Left lung (tissue), 14 donors: ENCODE measurements at places on chromosomes 6 and 20. TPM values are rescaled to one million over a fixed set of nuclear protein-coding genes. Genes with fewer than 3 reads are reported as not detected.

- no peak overlapping the region for H3K4me3 ChIP-seq
- no peaks in the 10 kb centered on the region for H3K27me3 ChIP-seq
- H3K4me1 ChIP-seq = peaks cover 53% of the 10 kb centered on the region
- H3K27ac ChIP-seq = no peak overlapping the region
Measured at GRCh38 chr20:45044601-45045000, 56.3 kb downstream of the KCNS1 start.

GRCh38 chr20:48738094-48738398, 89.8 kb downstream of the PREX1 start:
- H3K36me3 ChIP-seq = no peaks in the 10 kb centered on the region
- peak overlapping the region; percentile 55 for H3K27ac ChIP-seq
- DNase-seq = no peak
- no peaks in the 10 kb centered on the region for H3K27me3 ChIP-seq

GRCh38 chr6:90338409-90338808, 41.8 kb upstream of the BACH2 start:
- no peaks in the 10 kb centered on the region for H3K27me3 ChIP-seq
- DNase-seq = no peak
- H3K4me3 ChIP-seq = no peak overlapping the region
- no peaks in the 10 kb centered on the region for H3K4me1 ChIP-seq

Gene C2
- 5.4 TPM for polyA plus RNA-seq

DNA sequence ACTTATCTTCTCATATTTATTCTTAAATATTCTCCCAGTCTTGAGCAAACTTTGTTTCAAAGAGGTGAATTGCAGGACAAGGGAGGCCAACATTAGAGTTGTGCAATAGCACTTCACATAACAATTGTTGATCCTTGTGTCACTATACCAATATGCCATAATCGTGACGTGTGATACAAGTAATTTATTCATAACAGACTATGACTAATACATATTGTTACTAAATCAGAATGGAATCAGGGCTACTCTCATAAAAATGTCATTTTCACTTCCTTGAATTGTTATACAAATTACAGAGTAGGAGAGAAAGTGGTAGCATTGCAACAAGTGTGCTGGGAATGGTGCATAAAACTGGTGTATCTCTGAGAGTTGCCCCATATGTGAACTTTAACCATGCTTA, 37.2 kb upstream of the PLCB1 start:
- peaks cover 12% of the 10 kb centered on the region for H3K4me1 ChIP-seq
- DNase-seq = no peak
- no peak overlapping the region for H3K4me3 ChIP-seq
- no peaks in the 10 kb centered on the region for H3K27me3 ChIP-seq

DNA sequence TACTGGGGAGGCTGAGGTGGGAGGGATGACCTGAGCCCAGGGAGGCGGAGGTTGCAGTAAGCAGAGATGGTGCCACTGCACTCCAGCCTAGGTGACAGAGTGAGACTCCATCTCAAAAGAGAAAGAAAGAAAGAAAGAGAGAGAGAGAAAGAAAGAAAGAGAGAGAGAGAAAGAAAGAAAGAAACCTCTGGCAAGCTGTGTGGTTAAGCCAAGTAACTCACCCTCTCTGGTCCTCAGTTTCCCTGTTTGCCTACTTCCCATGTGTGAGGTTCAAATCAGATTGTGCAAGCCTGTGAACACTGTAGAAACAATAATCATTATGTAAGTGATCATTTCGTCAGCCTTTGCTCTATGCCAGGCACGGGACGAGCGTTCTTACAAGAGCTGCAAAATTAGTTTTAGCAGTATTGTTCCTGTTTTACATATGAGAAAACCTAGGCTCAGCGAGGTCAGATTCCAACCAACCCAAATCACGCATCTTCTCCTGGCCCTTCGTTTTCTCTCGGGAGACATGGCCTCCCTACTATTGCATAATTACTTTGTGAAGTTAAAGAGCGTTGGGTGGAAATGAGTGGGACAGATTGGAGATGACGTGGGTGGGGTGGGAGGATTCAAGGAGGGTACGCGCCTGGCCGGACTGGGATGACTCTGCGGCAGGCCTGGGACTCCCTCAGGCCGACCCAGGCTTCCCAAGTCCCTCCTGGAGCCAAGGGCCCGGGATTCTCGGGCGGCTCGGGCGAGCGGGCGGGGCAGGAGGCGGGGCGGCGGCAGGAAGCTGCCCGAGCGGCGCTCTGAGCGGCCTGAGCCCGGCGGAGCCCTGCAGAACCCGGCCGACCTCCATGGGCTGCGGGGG, at the start of gene SNX21:
Gene SNX21, plus strand, starts transcription at position 770 of the 853 bp plus-strand sequence. CDS start 121 bp downstream, outside the sequence.
- H3K4me3 ChIP-seq = peak within 1 kb of the TSS; percentile 73
- H3K27ac ChIP-seq = peak within 1 kb of the TSS; percentile 88
- H3K4me1 ChIP-seq = peaks cover 20% of the 10 kb centered on the region
- H3K27me3 ChIP-seq = no peaks in the 10 kb centered on the region
- peak; percentile 94 for DNase-seq

Gene UNC93A
- not detected for polyA plus RNA-seq

Gene PRDM1
- 5.5 TPM for polyA plus RNA-seq

Gene CEP162
- polyA plus RNA-seq = 26.4 TPM

DNA sequence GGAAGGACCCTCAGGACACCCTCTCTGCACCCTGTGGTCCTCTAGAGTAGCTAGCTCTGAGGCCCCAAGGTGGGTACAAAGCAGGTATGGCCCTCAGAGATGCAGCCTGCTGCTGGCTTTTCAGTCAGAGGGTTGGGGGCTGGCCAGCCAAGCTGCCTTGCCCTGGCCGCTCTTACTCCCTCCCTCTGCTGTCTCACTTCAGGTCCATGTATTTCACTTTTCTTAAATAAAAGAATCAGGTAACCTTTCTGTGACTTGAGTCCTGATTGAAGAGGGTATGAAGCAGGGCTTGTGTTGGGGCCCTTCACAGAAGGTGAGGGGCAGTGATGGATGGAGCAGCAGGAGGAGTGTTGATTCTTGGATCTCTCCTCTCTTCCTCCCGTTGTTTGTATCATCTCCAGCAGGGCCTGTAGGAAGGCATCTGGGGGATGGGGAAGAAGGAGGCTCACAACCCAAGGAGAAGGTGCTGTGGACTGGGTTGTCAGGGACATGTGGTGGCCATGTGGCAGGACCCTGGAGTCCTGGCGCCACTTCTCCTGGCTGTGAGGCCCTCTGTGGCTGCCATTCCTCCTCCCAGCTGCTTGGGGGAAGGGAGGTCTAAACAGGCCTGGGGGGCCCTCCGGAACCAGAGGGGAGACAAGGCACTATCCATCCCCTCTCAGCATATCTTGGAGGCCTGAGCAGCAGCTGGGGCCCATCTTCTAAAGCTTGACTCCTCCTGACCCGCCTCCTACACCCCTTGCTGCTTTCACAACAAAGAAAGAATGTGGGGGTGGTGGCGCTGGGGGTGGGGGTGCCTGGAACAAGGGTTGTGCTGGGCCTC, 1.1 kb upstream of the PTK7 start:
- no peaks in the 10 kb centered on the region for H3K27me3 ChIP-seq
- H3K4me1 ChIP-seq = peaks cover 19% of the 10 kb centered on the region
- peak overlapping the region; percentile 13 for H3K27ac ChIP-seq
- peak; percentile 96 for DNase-seq
- no peaks in the 10 kb centered on the region for H3K36me3 ChIP-seq
- no peak overlapping the region for H3K4me3 ChIP-seq

Gene KIFC1
- polyA plus RNA-seq = 43.8 TPM

DNA sequence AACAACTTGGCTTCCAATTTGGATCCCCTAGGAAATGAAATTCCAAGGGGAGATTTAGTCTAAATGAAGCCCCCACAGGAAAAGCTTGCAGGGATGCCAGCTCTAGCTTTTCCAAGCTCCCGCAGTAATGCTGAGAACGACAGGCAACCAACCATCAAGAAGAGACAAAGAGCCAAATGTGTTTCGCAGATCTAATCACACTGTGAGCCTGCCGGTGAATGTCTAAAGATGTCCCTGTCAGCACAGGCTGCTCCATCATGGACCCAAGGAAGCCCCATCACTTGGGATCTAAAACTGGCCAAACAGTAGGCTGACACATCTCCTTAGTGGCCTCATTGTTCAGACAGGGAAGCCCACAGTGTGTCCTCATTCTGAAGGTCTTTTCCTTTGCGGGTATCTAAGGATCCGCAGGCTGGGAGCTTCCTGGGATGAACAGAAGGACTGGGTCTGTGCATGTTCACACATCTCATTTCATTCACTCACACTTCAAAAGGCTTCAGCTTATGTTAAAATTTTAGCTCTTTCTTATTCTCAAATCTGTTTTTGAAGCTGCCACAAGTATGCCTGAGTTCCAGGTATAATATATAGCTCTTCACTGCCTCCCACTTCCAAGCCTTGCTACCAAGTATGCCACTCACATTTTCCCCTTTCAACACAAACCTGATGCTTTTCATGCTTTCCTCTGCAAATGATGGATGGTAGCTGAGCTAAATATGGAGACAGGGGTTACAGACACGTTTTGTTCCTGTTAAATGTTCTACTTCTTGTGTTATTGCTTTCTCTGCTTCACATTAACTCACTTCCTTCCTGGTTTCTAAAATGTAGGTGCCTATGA, 229.8 kb downstream of the HIVEP2 start:
- H3K4me1 ChIP-seq = peaks cover 5% of the 10 kb centered on the region
- peak overlapping the region; percentile 34 for H3K27ac ChIP-seq
- H3K4me3 ChIP-seq = no peak overlapping the region
- no peak for DNase-seq

DNA sequence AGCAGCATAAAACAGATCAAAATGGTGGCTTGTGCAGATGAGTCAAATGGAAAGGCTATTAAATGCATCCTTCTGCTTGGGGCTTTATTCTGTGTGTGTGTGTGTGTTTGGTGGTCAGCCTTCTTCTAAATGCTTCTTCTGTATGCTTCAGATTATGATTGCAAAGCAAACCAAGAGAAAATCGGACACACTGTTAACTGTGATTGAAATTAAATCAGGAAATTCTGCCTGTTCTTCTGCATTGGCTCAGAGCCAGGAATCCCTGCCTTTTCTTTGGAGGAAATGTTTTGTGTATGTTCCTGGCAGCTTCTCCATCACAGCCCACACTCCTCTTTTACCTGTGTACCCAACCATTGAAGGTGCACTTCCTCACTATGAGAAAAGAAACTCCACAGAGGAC, 22.3 kb upstream of the PDE10A start:
- no peaks in the 10 kb centered on the region for H3K4me1 ChIP-seq
- H3K27ac ChIP-seq = no peak overlapping the region
- no peaks in the 10 kb centered on the region for H3K27me3 ChIP-seq
- no peak for DNase-seq

Gene SYCP2
- 8.8 TPM for polyA plus RNA-seq

GRCh38 chr6:5174244-5174643, 86.5 kb downstream of the LYRM4 start:
- no peak overlapping the region for H3K27ac ChIP-seq
- no peaks in the 10 kb centered on the region for H3K27me3 ChIP-seq
- no peaks in the 10 kb centered on the region for H3K4me1 ChIP-seq
- DNase-seq = peak; percentile 63

DNA sequence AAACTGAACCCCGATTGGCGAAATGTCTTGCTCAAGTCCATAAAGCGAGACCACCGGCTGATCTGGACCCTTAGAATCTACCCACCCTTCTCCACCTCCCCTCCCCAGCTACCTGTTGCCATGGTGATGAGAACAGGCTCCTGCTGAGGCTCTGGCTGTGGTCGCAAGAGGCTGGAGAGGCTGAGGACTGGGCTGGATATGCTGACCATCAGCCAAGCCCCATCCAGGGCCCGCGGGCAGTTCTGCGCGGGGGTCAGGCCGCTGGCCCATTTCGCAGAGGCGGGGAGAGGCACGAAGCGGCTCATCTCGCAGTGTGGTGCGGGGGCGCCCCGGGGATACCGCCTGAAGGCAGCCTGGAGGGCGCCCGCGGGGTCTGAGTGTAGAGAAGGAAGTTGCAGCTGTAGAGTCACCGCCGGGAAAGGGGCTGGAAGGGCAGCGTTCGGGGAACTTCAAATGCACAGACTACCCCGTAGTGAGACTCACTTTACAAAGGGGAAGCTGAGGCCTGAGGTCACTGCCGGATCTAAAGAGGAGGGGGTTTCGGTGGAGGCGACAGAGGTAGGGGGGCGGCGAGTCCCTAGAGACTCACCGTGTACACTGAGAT, 671 bp downstream of the TAPBP start:
- H3K36me3 ChIP-seq = peaks cover 42% of the 10 kb centered on the region
- DNase-seq = peak; percentile 92
- peak overlapping the region; percentile 100 for H3K27ac ChIP-seq
- H3K4me1 ChIP-seq = peaks cover 62% of the 10 kb centered on the region
- peak overlapping the region; percentile 81 for H3K4me3 ChIP-seq

DNA sequence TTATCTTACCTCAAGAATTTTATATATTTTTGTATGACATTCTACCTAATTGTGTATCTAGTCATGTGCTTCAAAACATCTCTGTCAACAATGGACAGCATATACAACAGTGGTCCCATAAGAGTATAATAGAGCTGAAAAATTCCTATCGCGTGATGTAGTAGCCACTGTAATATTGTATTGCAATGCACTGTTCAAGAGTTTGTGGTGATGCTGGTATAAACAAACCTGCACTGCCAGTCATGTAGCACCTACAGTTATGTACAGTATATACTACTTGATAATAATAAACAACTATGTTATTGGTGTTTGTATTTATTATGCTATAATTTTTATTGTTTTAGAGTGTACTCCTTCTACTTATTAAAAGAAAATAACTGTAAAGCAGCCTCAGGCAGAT, 672.7 kb downstream of the CD109 start:
- H3K36me3 ChIP-seq = no peaks in the 10 kb centered on the region
- no peaks in the 10 kb centered on the region for H3K27me3 ChIP-seq
- DNase-seq = no peak
- H3K4me3 ChIP-seq = no peak overlapping the region
- no peak overlapping the region for H3K27ac ChIP-seq

DNA sequence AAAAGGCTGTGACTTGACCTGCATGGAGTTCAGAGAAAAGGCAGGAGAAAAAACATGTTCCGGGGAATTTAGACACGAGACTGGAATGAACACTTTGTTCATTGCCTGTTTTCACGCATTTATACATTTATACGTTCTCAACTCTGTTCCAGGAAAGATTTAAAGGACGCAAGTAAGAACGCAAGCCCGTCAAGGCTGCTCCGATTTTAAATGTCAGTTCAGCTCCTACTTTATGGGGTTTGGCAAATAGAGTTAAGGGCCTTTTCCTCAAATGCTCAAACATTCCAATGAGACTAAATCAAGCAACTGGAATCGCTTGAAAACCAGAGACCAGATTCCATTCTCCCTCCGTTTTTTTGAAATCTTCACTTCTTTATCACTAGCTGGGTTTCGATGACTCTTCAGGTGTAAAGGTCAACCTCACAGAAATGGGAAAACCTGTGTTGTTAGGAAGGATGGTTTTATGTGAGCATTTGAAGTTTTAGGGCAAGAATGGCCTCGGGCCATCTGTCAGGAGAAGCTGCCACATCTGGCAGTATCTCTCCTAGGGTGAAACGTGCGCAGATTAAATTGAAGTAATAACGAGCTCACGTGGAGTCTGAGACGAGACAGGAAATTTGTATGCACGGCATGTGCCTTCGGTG, 24.9 kb downstream of the TTLL2 start:
- H3K27ac ChIP-seq = peak overlapping the region; percentile 69
- DNase-seq = no peak
- H3K4me3 ChIP-seq = peak overlapping the region; percentile 40
- H3K4me1 ChIP-seq = peaks cover 15% of the 10 kb centered on the region
